ENCODE measurements at places on chromosomes 3 and 15. TPM values are rescaled to one million over a fixed set of nuclear protein-coding genes. Genes with fewer than 3 reads are reported as not detected.

- no peak for DNase-seq
Measured at GRCh38 chr3:155661760-155662159, 83.1 kb downstream of the PLCH1 start.

GRCh38 chr3:46135475-46135874 is 72.6 kb downstream of the CCR1 start:
- no peak for DNase-seq

DNA sequence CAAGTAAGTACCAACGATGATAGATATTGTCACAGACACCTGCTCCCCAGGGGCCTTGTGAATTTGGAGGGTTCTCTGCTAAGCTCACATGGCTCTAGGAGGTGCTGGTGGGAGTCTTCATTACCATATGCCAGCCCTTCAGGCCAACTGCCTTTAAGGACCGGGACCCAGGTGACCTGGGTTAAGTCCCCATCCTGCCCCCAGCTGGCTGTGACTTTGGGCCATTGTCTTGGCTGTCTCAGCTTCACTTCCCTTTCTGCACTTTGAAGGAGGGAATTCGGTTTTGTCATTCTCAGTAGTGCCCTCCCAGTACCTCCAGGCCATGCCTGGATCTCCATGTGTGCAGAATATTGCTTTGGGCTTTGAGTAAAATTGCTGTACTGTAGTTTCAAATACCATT is 72.8 kb upstream of the ACAD9 start:
- DNase-seq, result peak; percentile 48

DNA sequence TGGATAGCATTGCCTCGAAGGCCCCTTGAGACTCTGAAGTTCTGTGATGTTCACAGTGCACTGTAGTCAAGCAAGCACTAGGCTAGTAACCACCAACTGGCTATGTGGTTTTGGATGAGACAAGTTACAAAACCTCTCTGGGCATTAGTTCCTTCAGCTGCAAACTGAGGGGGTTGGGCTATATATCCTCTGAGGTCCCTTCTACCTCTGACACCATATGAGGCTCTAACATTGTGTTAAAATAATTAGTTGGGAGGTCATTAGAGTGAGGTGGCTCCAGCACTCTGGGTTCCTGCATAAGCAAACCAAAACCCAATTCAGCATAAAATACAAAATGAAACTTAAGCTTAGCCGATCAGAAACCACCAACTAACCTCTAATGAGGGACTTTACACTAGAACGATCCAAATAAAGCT is 209.5 kb upstream of the LRRN1 start:
- no peak for DNase-seq

DNA sequence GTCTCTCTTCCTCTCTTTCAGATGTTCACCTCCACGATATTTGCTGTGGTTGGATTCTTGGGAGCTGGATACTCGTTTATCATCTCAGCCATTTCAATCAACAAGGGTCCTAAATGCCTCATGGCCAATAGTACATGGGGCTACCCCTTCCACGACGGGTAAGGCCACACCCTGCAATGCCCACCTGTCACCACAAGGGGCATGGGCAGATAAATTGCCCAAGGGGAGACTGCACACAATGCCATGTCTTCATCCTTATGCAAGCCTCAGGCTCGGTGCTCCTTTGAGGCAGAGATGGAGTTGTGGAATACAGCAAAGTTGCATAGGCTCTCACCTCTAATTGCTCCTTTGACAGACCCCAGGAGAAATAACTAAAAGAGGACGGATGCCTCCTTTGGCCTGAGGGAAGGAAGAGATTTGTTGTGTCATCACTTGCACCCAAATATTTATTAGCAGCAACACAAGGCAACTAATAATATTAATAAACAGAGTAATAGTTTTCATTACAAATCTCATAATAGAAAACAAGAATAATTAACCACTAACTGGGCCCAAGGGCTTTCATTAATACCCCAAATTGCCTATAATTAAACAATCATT is 13.2 kb downstream of the TM4SF4 start:
- peak; percentile 54 for DNase-seq

- peak; percentile 56 for DNase-seq
Measured at GRCh38 chr3:78645628-78646310, 1122.0 kb downstream of the ROBO1 start.

DNA sequence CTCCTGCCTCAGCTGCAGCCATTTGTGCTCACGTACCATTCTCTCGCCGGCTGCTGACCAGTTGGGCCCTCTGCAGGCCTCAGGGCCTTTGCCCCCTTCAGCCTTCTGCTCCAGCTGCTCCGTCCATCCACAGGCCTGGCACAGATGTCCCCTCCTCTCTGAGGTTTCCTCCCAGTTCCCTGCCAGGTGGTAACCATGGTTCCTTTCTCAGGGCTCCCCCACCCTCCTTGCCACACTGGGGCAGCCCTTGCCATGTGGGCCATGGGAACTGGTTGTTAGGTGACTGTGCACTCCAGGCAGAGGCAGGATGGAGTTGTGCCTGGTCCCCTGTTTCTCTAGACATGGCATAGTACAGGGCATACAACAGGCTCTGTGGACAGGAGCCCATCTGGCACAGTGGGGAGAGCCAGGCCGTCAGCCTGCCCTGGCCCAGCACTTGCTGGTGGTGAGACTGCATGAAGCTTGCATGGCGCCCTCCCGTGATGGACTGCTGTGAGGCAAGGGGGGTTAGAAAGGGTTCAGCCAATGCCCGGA is 148.9 kb downstream of the DNAJB8 start:
- DNase-seq, result no peak

DNA sequence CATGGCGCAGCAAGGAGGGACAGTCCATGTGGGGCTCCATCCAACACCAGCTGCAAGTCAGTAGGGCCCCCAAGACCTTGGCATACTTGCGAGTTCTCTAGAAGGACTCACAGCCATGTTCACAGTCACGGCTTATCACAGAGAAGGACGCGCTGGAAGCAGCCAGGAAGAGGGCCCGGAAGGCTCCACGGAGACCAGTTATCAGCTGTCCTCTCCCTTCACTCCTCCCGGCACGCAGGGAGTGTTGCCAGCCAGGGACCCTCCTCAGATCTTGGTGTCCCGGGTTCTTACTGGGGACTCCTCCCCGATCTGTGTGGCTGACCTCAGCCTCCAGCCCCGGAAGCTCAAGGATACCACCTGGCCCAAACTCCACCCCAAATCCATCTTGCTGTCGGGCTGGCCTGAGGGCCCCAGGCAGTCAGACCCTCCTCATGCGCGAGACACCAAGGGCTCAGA is 68.0 kb downstream of the SLTM start:
- no peak for DNase-seq

DNA sequence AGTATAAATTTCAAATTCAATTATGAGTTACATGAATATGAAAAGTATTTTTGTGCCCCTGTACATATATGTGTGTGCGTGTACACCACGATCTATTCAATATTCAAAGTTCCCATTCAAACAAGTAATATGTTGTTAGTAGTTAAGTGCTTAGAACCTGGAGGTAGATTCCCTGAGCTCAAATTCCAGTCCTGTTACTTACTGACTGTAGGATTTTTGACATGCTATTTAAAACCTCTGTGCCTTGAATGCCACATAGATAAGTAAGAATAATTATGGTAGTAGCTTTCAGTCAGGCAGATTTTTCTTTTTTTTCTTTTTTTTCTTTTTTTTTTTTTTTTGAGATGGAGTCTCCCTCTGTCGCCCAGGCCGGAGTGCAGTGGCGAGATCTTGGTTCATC is 53.3 kb upstream of the CMSS1 start:
- DNase-seq, result no peak

- DNase-seq, result no peak
Measured at GRCh38 chr3:37520907-37521341, 340.8 kb upstream of the CTDSPL start.

EFCC1 gene
- not detected for total RNA-seq

DNA sequence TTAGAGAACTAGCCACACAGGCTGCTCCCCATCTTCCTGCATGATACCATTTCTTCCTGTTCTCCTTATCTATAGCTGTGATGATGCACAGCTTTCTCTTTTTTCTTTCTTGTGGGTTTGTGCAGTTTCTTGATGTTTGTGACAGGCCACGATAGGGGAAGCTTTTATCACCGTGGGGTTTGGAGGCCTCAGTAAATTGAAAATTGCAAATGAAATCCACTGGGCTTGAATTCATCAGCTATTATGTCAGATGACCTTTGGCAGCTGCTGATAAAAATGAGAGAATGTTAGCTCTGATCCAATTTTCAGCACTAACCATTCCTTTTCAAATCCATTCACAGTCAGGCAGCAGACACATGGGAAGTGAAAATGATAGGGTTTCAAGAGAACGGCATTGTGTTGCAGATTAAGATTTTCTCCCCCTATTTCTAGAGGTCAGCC is 176.9 kb upstream of the SOX2 start:
- no peak for DNase-seq

- no peak for DNase-seq
Measured at GRCh38 chr3:10629671-10630040, 124.3 kb upstream of the ATP2B2 start.

DNA sequence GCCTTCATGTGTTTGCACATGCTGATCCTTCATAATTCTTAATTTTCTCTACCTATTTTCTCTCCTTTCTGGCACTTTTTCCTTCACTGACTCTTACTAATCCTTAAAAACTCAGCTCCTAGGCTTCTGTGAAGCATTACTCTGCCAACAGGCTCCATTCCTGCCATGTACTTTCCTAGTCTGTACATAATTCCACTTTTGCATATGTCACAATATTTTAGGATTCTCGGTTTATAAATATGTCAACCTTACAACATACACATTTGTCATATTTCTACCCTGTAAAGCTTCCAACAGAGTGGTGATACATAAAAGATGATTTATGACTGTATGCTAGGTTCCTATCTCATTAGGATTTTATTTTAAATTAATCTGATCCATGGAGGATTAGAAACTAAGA is 38.2 kb upstream of the AGTR1 start:
- no peak for DNase-seq

- DNase-seq, result no peak
Measured at GRCh38 chr3:110413266-110413665, 658.4 kb upstream of the NECTIN3 start.
